ENCODE measurements at places on chromosomes 4 and X. TPM values are rescaled to one million over a fixed set of nuclear protein-coding genes. Genes with fewer than 3 reads are reported as not detected.

GRCh38 chr4:155889031-155889793 is 14.3 kb upstream of the TDO2 start:
- DNase-seq: no peak

DNA sequence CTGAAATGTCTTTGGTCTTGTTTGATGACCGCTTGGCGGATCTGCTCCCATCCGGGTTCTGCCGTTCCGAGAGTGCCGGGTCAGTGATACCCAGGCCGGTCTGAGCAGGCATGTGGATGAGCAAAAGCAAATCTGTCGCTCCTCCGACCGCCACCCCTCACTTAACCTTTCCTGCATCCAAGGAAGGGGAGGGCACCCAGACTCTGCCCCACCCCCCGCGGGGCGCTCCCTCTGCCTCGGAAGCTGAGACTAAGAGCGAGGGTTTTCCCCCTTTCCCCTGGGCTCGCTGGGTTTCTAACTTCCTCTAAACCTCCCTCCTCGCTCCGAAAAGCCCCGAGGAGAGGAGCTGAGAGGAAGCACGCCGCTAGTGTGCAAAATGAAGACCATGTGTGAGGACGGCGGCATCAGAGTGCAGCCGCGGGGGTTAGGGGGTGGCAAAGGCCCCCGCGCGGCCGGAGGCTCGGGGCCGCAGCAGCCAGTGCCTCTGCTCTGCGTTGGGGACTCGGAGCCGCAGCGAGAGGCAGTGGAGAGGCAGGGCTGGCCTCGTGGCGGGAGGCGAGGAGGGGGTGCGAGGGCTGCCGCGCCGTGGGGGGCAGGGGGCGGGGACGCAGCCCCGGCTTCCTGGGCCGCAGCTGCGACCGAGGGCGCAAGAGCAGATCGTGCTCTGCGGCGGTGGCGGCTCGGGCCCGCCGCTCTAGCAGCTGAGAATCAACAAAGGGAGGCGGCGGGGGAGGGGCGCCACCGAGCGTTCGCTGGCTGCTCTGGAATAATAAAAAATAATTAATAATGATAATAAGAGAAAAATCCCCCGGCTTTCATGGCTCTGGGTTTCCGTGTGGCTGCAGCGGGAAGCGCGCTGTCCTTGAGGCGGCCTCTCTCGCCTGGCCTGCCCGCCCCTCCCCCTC is 55.8 kb upstream of the BCOR start:
- peak; percentile 35 for DNase-seq

DNA sequence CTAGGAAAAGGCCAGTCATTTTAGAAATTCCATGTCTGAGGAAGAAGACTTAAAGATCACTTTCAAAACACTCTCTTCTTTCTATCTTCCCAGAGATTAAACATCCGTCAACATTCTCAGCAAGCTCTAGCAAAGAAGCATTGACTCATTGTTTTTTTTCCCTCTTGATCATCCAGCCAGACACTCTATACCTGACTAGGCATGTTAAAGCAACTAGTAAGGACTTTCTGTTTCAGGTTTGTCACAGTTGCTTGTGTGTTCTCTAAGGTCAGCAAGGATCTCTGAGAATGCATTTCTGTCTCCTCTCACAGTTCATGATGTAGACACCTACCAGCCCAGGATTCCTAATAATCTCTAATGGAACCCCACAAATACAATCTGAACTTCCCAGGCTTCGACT is 112.2 kb downstream of the IL13RA2 start:
- no peak for DNase-seq

Gene HPSE
- total RNA-seq: 10.9 TPM

GRCh38 chr4:73718375-73719373 is 21.7 kb upstream of the CXCL8 start:
- no peak for DNase-seq

DNA sequence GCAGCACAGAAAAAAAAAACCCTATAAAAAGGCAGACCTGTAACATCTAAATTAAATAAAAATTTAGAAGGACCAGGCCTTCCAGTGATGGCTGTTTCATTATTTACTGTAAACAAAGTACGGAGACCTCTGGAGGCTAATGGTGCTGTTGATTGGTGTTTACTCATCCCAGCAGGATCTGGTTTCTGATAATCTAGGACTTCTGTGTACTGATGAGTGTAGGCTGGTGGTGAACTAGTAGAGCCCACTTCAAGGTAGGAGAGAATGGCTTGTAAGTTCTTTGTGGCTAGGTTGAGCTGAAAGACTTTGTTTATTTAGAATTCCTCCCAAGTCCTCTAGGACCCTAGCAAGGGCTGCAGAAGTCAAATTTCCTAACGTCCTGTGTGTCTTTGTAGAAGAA is 398.1 kb upstream of the PITX2 start:
- no peak for DNase-seq

Gene TIMM8A
- total RNA-seq: 40.1 TPM

GRCh38 chr4:55214172-55214571 is 88.8 kb upstream of the KDR start:
- no peak for DNase-seq
